PC-3 (cell line): ENCODE measurements at places on chromosomes 1 and 21.
A peak's percentile ranks its signal among the peaks of the same experiment; 100 is the strongest.

GRCh38 chr1:42756956-42757891 is 9.6 kb downstream of the P3H1 start:
- DNase-seq = peak; percentile 69

- no peak for DNase-seq
Measured at GRCh38 chr1:9018333-9018732, 7.9 kb downstream of the SLC2A7 start.

DNA sequence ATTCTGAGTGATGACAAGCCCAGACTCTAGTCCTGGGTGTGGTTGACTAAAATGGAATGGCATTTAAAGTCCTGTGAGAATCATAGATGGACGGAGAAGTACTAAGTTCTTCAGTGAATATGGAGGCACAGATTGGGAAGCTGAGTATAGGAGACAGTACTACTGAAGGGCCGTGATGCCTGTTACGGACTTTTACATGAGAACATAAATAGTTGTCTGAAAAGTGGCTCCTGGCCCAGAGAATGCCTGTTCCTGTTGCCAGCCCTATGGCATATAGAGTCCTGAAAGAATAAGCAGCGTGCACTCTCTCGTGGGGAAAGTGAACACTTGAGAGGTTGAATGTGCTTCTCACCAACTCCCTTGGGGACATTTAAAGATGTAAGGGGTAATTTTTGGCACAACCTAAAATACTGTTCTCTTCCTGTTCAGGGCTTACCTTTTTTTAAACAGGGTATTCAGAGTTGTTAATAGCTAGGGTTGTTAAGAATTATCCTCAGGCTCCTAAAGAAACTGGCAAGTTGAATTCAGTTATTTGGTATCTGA is 20.4 kb downstream of the CCT8 start:
- DNase-seq = no peak

DNA sequence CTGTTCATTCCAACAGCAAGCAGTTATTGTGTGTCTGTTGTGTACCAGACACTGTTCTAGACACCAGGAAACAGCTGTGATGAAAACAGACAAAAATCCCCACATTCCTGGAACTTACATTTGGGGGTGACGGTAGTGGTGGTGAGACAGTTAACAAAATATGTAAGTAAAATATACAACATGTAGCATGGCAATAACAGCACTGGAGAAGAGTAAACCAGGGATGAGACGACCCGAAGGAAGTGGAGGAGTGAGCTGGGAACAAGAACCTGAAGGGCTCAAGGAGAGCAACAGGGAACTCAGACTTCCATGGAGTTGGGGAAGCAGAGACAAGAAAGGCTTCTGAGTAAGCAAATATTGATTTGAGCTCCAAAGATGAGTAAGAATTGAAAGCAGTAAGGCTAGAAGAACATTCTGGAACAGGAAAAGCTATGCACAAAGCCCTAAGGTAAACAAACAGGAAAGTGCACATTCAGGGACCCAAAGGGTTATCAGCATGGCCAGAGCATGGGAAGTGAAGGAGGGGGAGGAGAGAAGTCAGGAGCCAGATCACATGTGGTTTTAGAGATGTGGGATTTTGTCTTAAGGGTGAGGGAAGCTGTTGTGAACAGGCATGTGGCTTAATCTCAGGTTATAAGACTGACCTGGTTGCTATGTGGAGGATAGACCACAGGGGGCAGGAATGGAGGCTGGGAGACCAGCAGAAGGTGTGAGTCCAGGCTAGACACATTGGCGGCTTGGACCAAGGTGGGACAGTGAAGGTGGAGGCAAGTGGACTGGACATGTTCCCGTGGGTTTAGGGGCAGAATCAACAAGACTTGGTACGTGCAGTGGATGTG is 7.3 kb downstream of the CSF1 start:
- no peak for DNase-seq

- DNase-seq = no peak
Measured at GRCh38 chr1:224287714-224288113, 42.3 kb downstream of the NVL start.

- no peak for DNase-seq
Measured at GRCh38 chr1:28740118-28740517, 3.4 kb downstream of the YTHDF2 start.

GRCh38 chr1:65392497-65392896 is 28.0 kb upstream of the LEPR start:
- no peak for DNase-seq

DNA sequence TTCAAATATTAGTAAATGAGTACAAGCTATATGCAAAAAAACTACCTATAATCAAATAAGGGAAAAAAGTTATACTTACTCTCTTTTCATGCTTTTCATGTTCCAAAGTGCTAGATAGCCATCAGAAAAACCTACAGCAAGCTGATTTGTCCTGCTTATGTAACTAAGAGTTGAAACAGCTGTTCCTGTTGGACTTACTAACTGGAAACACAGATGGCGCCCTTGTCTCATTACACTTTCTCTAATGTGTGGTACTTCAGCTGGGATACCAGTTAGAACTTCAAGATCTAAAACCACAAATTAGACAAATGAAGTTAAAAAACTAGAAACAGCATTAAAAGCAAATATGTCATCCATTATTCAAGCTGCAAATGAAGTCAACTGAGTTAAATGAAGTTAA is 24.3 kb downstream of the AHCTF1 start:
- peak; percentile 57 for DNase-seq

- DNase-seq = no peak
Measured at GRCh38 chr1:53384796-53385195, 56.9 kb upstream of the LRP8 start.
